ENCODE measurements at places on chromosomes 3 and 15.

DNA sequence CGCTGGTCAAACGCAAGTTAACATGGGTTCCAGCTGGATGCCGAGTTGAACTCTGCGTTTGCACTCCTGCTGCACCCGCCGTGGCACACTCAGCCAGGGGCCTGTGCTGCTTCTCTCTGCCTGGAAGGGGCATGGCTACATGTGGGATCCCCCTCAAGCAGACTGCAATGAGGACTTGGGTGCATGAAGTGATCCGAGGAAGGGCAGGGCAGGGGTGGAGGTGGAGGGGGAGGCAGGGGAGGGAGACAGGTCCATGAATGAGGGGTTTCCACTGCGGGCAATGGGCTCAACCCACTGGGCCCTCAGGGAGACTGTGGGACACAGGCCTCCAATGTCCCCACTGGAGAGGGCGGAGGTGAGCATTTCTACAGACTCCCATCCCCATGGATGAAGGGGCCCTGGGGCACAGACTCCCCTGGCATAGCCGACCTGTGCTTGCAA, 141.6 kb upstream of the MEF2A start:
- no peak for DNase-seq

DNA sequence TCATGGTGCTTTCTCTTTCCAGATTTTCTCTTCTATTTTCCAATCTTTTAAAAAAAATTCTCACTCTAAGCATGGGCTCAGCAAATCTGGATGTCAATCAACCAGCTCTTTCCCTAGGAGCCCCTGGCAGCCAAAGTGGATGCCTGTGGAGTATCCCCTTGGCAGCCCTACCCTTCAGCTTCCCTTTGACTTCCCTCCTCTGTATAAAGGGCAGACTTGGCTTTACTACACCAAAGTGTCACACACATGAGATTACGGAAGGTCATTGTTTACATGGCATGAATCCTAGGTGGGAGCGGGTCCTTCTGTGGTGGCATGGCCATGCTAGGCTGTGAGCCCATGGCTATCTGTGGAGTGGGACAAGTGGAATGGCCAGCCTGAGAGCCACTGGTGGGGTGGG, 379.9 kb downstream of the GABRB3 start:
- DNase-seq: no peak

DNA sequence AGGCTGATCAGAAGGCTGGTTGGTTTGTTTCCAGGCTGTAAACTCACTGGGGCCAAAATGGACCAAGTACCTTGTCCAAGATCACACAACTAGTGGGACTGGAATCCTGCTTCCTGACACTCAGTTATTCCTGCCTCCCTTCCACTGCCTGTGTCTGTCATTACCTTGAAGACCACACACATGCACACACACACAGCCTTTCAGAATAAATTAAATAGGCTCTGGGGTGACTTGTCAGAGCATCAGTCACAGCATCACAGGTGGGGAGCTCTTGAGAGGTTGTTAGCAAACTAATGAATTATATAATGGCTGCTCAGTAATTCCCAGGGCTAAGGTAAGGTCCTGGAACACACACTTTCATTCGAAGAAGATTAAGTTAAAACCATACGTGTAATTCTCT, 231.8 kb downstream of the UACA start:
- DNase-seq: no peak

GRCh38 chr3:18446149-18446825, 21.1 kb upstream of the SATB1 start:
- no peak for DNase-seq

DNA sequence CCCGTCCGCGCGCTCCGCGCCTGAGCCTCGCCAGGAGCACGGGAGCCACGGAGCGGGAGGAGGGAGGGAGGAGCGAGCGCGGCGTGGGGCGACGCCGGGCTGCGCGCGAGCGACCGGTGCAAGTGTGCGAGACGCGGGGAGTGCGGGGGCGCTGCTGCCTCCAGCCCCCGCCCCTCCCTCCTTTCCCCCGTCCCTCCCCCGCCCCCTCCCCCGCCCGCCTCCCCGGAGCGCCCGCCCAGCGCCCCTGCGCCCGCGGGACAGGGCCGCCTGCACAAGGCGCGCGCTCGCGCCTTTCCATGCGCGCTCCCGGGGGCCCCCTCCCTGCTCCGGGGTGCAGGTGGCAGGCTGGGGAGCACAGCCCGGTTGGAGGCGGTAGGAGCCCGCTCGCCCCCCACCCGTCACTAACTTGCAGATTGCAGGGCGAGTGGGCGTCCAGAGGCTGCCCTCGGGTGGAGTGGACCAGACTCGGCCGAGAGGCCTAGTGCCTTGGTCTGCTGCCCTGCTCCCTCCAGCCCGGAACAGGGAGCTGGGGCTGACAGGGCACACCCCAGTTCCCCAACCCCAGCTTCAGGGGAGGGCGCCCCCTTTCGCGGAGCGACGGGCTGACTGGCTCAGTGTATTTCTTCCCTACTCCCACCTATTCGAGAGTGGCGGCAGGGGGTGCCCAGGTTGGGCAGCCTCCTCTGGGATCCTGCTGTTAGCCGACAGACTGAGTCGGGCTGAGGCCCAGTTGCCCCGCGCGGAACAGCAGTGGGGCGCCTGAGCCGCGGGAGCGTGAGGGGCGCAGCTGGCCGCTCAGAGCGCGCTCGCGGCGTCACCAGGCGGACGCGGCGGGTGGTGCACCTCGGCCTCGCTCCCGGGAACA, at the start of gene WNT7A:
TSS of gene WNT7A (minus strand) at position 126 of the 865 bp plus-strand sequence. CDS start 255 bp downstream, outside the sequence.
- no peak for DNase-seq

- no peak for DNase-seq
These were observed 7.9 kb upstream of the CHD2 start for GRCh38 chr15:92892201-92892555.

DNA sequence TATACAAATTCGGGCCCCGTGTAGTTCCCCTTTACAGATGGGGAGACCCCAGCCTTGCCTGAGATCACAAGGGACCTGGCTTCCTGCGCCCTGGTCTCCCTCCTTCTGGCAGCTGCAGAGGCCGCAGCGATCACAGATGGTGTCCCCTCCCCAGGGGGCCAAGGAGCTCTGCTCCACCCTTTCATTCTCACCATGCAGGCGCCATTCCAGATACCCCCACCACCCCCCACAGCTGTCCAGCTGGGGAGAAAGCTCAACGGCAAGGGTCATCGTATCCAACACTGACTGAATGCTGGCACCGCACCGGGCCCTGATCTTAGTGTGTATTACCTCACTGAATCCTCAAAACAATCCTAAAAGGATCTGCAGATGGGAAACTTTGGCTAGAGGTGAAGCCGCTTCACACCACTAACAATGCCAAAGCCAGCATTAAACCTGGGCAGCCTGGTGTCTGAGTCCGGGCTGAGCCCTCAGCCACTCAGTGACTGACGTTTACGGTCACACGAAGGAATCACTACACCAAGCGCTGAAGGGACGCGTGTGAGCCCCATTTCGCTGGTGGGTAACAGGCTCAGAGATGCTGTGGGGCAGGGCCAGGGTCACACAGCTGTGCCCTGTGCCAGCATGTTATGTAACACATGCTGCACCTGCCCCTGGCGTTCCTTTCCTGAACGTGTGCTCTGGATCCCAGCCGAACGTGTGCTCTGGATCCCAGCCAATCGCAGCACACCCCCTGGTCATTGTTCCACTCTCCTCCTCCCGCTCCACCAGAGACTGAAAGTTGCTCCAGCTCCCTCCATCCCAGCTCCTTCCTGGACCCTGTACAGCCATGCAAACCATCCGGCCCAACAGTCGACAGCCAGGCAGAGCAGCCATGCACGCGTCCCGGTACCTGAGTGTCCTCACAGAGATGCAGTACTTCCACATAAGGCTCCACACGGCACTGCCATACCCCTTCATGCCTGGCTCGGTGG, 51.8 kb downstream of the IQSEC1 start:
- DNase-seq: no peak

GRCh38 chr15:90609242-90610180, 79.8 kb downstream of the CRTC3 start:
- DNase-seq: no peak

DNA sequence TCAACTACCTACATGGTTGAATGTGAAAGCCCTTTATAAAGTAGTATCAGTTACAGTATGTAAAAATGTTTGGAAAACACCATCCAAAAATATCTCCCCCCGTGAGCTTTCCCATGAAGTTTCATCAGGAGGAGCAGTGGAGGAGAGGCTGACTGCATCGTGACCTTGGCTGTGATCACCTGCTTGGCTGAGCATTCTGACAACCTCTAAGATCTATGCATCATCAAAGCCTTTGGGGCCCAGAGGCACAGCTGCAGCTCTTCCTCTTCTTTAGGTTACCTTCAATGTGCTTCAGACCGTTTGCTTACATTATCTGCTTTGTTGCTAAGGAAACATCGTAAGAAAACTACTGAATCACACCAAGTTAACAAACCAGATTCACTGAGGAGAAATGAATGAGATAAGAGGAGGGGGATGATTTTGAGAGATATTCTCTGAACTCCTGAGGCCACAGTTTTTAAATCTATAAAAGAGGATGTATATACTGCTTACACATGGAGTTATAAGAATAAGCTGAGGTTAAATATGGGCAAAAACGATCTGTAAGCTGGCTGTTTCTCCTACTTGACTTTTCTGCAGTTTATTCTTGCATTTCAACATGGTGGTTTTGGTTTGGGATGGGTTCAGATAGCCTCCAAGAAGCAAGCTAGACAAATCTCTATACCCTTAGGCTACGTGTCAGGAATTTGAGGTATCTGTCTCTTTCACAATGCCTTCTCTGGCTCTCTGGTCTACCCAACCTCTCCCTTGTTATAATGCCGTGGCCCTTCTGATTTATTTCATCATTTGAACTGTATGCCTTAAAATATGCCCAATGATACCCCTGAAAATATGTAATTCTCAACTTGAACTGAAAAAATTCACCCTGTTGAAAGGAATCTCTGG, 4.0 kb downstream of the GCSAM start:
- DNase-seq: no peak

- DNase-seq: no peak
These were observed 3.3 kb downstream of the PLA2G4F start for GRCh38 chr15:42152921-42153698.

DNA sequence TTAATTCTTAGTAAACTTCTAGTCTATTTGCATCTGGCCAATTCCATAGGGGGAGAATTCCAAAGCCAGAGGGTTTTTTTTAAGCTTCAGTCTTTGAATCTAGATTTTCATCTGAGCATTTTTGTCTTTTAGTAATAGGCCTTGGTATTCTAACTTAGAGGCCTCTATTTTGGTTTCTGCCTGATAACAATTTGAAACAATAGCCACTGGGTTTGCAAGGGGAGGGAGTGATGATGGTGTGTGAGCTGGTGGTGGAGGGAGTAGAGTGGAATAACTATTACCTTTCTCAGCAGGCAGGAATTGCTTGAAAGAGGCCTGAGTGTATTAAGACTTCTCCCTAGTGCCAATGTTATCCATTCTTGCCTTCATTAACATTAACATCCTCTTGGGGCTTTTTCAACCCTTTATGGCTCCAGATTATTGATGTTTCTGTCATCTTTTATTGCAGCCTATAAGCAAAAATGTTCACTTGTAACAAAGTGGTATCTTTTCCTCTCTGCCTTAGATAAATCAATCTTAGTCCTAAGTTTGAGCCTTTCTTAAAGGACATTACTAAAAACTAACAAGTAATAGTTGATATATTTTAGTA, 26.5 kb upstream of the TCF12 start:
- no peak for DNase-seq

DNA sequence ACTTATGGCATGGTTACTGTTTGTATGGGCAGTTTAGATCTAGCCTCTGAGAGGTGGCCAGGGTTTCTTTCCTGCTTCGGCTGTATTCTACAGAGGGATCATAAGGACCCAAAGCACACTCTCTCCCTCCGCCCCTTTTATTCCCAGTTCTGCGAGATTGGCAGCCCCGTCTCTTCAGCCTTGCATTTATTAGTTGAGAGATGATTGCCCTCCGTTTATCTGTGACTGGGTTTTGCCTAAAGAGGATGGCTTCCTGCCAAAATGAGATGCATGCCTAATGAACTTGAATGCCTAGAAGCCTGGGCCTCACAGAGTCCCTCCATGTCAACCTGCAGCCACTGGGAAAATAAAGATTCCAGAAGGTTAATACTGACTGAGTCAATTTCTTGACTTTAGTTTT, 97.1 kb upstream of the CHL1 start:
- no peak for DNase-seq

- DNase-seq: no peak
These were observed 7.4 kb downstream of the PTH1R start for GRCh38 chr3:46884929-46885328.

DNA sequence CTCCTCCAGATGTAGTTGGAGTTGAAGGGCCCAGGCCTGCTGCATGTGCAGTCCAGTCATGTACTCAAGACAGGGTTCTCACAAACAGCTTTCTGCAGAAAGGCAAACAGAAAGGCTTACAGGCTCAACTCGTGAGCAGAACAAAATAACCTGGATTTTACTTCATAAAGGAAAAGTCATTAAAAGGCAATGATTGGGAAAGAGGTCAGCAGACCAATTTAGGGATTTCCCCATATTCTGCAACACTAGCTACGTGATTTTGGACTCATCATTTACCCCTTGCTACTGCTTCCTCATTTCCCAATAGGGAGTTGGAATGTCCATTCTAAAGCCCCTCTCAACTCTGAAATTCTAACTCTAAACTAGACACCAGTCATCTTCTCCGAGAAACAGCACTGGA, 18.1 kb downstream of the METTL6 start:
- no peak for DNase-seq

GRCh38 chr3:110397115-110397514, 674.5 kb upstream of the NECTIN3 start:
- no peak for DNase-seq

DNA sequence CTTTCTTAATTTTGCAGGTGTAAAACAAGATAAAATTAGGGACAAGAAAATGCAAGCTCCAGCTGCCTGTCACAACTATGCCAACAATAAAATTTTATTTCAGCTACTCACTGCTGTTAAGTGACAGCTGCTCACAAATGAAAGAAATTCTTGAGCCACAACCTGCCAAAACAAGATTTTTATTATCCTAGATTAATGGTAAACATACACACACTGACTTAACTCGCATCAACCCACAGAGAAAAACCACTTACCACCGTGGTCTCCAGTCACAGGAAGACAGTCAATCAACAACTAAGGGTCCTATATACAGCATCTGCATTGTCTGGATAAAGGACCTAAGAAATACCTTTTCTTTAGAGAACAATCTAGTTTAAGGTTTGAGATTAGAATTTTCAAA, 31.3 kb downstream of the EFL1 start:
- DNase-seq: no peak

- DNase-seq: no peak
These were observed 15.0 kb upstream of the C15orf61 start for GRCh38 chr15:67505675-67506572.

GRCh38 chr15:66651198-66651597, 50.8 kb upstream of the SMAD6 start:
- no peak for DNase-seq

DNA sequence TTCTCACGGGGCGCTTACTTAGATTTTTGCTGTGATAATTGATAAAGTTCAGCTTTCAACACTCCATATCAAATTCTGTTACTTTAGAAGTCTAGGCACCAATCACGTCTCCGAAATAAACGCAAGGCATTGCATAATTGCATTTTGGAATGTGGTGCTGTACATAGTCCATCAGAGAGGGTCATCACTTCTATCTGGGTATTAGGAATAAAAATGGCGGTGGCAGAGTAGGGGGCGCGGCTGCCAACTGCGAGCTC, 365 bp upstream of the UQCC5 start:
- no peak for DNase-seq

- DNase-seq: no peak
These were observed 15.9 kb downstream of the COLQ start for GRCh38 chr3:15505479-15506165.

Data from astrocyte of the spinal cord (primary cell).